GM23248 (cell line): ENCODE measurements at places on chromosomes 2 and 18. TPM values are rescaled to one million over a fixed set of nuclear protein-coding genes. Genes with fewer than 3 reads are reported as not detected.

The ASB18 gene
- total RNA-seq = not detected in 2 replicates

The NT5DC4 gene
- not detected in 2 replicates for total RNA-seq

The EDAR gene
- not detected in 2 replicates for total RNA-seq

The AAK1 gene
- 41.2 and 68.3 TPM in 2 replicates for total RNA-seq

The KCNK3 gene
- total RNA-seq = not detected in 2 replicates

The SULT1C2 gene
- total RNA-seq = not detected in 2 replicates

The HAT1 gene
- 43.6 and 56.6 TPM in 2 replicates for total RNA-seq
